ENCODE measurements at places on chromosomes 7 and 10. TPM values are rescaled to one million over a fixed set of nuclear protein-coding genes. Genes with fewer than 3 reads are reported as not detected.
A peak's percentile ranks its signal among the peaks of the same experiment; 100 is the strongest.

The EGFR gene
- total RNA-seq, result 0.20 TPM

The EN2 gene
- total RNA-seq, result not detected

The UCMA gene
- not detected for total RNA-seq

The HHEX gene
- total RNA-seq, result 38.8 TPM

The ZCCHC24 gene
- 4.0 TPM for total RNA-seq

The FKBP6 gene
- not detected for total RNA-seq

The KNDC1 gene
- 0.20 TPM for total RNA-seq

The CALD1 gene
- total RNA-seq, result 198 TPM

The WASHC2C gene
- total RNA-seq, result 26.2 TPM

The PIP gene
- not detected for total RNA-seq

The CRYGN gene
- not detected for total RNA-seq

The IGFBP1 gene
- 0.20 TPM for total RNA-seq

The STEAP1B gene
- 2.2 TPM for total RNA-seq

The FBXL13 gene
- 0.20 TPM for total RNA-seq

The GDF10 gene
- not detected for total RNA-seq

The NUPR2 gene
- total RNA-seq, result not detected

The DPY19L1 gene
- 55.0 TPM for total RNA-seq

The NKX1-2 gene
- total RNA-seq, result not detected

The NCF1 gene
- not detected for total RNA-seq

The GLI3 gene
- under 0.01 TPM for total RNA-seq

The AHCYL2 gene
- total RNA-seq, result 6.5 TPM

The GJD4 gene
- total RNA-seq, result not detected

The POR gene
- total RNA-seq, result 67.6 TPM

The ZC3HAV1L gene
- total RNA-seq, result 11.1 TPM

- DNase-seq, result no peak
Observed at GRCh38 chr10:129969911-129970464, 5.9 kb upstream of the EBF3 start.

- DNase-seq, result no peak
Observed at GRCh38 chr7:132757783-132758182, 181.5 kb upstream of the PLXNA4 start.

GRCh38 chr10:98074315-98074911 is 44.0 kb upstream of the CRTAC1 start:
- peak; percentile 52 for DNase-seq

GRCh38 chr7:118583641-118584040 is 359.1 kb downstream of the ANKRD7 start:
- DNase-seq, result no peak

- DNase-seq, result peak; percentile 84
Observed at GRCh38 chr10:48470115-48470892, 134.6 kb downstream of the ARHGAP22 start.

DNA sequence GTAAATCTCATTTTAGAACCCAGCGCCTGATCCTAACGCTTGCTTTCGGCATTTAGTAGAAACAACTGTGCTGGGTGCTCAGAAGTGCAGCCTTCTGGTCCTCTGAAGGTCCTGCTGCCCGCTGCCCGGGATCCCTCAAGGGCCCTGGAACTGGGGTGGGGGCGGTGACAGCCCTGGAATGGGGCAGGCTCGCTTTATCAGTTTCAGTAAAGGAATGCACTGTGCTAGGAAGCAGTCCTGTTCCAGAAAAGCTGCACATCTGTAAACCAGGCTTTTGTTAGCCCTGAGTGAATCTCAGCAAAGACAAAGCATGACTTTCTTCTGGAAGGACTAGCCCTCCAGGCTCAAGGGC is 254.6 kb downstream of the TNS3 start:
- no peak for DNase-seq

- no peak for DNase-seq
Observed at GRCh38 chr7:43170571-43170970, 58.1 kb downstream of the HECW1 start.

DNA sequence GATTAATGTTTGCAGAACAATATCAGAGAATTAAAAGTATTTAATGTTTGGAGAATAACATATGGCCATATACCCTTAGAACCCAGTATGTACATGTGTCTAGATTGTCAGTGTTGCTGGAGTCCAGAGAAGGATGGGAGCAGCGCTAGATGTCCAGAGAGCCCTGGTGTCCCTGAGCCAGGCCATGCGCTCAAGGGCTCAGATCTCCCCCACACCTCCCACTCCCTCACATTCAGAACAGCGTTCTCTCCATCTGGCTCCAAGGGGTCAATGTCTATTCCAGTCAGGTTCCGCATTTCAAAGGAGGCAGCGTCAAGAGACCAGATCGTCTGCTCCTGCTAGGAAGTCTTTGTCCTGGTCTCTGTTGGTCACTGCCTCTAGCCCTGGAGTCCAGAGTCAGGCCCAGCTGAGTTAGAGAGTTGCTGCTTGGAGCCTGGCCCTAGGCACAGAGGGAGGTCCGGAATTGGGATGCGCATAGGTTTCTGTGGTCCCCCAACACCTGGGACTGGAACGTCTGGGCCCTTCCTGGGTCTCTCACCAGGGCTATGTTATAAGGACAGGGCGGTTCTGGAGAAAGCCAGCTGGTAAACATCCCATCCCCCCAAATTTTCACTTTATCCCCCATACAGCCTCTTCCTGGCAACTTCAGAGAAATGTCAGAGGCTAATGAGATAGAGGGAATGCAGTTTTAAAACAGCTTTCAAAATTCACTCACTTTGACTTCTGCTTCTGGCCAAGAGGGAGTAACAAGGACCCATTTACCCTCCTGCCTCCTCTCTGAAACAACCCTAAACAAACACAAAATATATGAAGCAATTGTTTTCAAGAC is 6.5 kb upstream of the WDR86 start:
- no peak for DNase-seq

GRCh38 chr7:90879924-90880323 is 283.8 kb downstream of the CDK14 start:
- DNase-seq, result no peak

- DNase-seq, result no peak
Observed at GRCh38 chr10:78748235-78748533, 320.6 kb upstream of the ZMIZ1 start.

DNA sequence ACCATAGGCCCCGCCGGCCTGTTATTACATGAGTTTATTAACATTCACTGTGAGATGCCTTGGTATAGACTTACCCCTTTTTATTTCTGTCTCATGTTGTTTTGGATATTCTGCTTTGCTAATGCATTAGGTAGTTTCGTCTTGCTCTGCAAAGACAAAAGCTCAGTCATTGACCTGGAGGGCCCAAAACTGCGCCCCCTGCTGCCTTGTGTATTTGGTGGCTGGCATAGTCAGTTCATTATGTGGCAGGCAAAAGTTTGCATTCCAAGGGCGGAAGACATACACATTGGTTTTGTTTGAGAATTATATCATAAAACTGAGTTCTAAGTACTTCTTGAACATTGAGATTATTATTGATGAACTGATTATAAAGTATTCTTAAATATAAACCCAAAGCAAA is 372.5 kb downstream of the SDK1 start:
- DNase-seq, result peak; percentile 15

GRCh38 chr7:100632951-100633717 is 8.2 kb downstream of the TFR2 start:
- peak; percentile 8 for DNase-seq

- DNase-seq, result no peak
Observed at GRCh38 chr7:68720697-68721096, 877.6 kb upstream of the AUTS2 start.

DNA sequence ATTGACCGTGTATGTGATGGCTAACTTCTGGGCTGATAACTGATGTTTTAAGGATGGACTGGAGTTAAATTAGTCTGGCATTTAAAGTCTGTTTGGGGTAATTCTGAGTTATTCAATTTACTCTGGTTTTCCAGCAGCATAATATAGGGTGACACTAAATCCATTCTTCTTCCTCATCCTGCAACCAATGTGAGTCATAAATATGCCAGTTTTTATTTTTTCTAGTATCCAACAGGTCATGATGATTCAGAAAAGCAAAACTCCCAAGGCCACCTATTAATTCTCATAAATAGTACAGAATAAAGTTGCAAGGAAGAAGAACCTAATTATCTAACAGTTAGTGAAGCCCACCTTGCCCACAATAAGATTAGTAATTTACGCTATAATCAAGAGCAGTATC is 7.5 kb upstream of the EPHB6 start:
- no peak for DNase-seq

DNA sequence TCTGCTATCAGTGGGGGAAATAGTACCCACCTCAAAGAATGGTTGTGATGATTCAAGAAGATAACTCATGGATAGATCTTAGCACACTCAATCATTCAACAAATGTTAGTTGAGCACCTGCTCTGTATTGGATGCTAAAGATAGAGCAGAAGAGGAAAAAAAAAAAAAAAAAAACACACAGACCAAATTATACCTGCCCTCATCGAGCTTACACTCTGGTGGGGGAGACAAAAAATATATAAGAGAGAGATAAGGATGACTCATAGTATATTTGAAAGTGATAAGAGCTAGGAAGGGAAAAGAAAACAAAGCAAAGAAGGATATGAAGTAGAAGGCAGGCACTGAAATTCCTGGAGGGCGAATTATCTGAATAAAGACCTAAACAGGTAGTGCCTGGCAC is 258.5 kb downstream of the SFMBT2 start:
- DNase-seq, result no peak

GRCh38 chr7:142800088-142800487 is 29.3 kb downstream of the PRSS2 start:
- DNase-seq, result no peak

GRCh38 chr7:145088111-145088745 is 252.4 kb upstream of the TPK1 start:
- DNase-seq, result no peak

DNA sequence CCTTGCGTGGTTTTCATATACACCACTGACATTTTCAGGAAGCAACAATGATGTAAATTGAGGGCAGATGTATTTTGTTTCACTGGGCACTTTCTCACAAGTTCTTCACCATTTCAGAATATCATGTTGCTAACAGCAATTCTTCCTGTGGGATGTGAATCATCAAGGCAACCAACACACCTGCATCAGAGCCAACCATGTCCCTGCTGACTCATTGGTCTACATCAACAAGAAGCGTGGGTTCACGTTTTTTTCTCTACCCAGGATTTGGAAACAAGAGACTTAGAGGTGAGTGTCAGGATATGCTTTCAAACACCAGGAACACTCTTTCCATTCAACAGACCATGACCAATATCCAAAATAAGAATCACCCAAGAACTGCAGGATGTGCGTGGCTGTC is 203.9 kb downstream of the TEX36 start:
- no peak for DNase-seq

DNA sequence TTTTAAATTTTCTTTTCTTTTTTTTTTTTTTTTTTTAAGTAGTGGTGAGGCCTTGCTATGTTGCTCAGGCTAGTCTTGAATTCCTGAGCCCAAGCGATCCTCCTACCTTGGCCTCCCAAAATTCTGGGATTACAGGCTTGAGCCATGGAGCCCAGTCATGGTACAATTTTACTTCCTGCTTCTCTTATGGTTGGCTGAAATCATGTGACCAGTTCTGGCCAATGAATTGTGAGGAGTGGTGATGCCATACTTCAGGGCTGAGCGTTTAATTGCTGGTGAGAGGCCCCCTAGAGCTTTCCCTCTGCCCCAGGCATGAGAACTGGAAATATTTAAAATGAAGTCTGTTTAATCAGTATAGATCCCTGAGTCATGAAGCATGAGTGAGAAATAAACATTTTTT is 22.2 kb upstream of the BAIAP2L1 start:
- no peak for DNase-seq

GRCh38 chr10:68075550-68076004 is 494 bp upstream of the HERC4 start:
- DNase-seq, result no peak

DNA sequence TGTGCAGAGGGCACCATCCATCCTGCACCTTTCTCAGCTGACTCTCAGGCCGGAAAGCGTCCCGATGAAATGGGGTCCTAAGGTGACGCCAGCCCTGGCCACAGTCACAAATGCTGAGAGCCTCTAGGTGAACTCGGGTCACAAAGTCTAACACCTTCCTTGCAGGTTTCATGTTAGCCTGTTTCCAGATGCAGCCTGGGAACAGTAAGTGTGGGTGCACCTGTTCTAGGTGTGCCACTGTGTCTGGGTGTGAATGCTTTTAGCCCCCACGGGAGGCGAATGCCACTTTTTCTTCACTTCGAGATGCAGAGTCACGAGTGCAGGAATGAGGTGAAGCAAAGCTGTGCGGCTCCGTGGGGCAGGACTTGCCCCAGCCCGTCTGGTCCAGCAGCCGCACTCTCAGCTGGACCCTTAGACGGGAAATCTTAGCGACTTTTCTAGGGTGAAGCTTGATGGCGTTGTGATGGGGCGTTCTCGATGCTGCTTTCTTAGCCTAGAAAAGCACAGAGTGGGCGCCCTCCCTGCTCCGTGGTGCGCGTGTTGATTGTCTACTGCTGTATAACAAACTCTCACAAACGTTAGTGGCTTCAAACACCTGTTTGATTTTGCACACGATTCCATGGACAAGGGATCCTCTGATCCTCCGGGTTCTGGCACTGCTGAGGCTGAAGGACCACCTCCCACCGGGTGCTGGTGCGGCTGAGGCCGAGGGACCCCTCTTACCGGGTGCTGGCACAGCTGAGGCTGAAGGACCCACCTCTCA is 13.6 kb upstream of the VIPR2 start:
- no peak for DNase-seq

GRCh38 chr7:118079369-118079768 is 104.6 kb upstream of the LSM8 start:
- no peak for DNase-seq

- DNase-seq, result no peak
Observed at GRCh38 chr10:78540355-78541076, 506.9 kb downstream of the RPS24 start.

- no peak for DNase-seq
Observed at GRCh38 chr7:32051128-32051527, 19.1 kb downstream of the PDE1C start.

- DNase-seq, result peak; percentile 66
Observed at GRCh38 chr7:96088579-96088978, 233.3 kb downstream of the SLC25A13 start.

GRCh38 chr7:108663701-108664100 is 94.0 kb downstream of the DNAJB9 start:
- DNase-seq, result no peak

GRCh38 chr7:56447864-56448693 is 331.9 kb upstream of the NUPR2 start:
- no peak for DNase-seq

DNA sequence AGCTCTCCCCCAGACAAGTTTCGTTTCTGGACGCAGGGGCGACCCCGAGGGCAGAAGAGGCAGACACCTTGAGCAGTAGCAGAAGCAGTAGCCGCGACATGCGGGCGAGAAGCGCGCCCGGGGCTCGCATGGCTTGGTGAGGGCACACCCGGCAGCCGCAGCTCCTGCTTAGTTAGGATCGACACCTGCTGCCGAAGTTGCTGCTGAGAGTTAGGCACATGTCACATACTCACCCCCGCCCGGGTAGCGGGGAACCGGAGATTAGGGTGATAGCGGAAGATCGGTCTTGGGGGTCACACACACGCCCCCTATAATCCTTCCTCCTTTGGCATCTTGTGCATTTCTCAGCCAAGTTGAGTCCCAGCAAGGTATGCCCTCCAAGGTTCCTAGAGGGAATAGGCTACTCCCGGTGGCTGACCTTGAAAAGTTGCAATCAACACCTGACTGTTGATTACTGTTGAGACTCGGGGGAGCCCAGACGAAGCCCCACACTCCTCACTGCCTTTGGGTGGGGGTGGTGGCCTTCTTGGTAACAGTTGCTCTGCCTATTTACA is 668 bp downstream of the GPR37 start:
- DNase-seq, result peak; percentile 11
